K562 (cell line): ENCODE measurements at places on chromosomes 2 and 18.
A peak's percentile ranks its signal among the peaks of the same experiment; 100 is the strongest.

DNA sequence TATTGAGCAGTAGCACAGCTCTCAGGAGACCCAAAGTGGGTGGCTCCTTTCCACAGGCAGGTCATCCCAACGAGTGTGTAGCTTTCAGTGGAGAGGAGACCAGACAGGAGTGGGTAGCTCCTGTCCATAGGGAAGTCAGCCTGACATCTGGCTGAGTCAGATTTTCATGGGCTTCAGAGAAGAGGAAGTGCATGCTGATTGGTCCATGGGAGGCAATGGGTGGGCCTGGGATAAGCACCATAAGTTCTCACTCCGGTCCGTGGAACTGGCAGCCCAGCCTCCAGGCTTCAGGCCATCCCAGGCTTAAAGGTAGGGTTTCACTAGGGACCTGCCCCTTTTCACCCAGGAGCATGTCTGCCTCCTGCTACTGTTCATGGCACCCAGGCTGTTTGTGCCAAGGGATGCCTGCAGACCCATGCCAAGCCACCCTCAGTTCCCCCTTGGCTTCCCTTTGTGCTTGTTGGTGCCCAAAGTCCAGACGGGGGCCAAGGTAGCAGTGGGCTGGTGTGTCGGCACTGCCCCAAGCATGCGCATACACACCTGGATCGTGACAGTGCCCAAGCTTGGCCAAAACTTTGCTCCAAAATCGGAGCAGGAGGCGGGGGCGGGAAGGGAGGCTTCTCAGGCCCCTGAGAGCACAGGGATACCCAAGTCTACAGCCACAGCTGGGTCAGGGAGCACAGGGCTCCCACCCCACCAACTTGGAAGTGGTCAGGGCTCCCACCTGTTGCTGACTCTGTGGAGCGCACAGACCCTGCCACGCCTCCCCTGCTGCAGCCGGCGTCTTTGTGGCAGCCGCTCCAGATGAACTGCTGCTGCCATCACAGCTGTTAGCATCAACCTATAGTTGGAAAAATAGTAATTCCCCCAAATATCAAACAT is 26.4 kb downstream of the MARCHF7 start:
- peak; percentile 28 for DNase-seq

GRCh38 chr18:38019292-38019691 is 453.7 kb upstream of the CELF4 start:
- no peak for DNase-seq

GRCh38 chr18:12325726-12326245 is 17.7 kb downstream of the TUBB6 start:
- DNase-seq, result no peak

DNA sequence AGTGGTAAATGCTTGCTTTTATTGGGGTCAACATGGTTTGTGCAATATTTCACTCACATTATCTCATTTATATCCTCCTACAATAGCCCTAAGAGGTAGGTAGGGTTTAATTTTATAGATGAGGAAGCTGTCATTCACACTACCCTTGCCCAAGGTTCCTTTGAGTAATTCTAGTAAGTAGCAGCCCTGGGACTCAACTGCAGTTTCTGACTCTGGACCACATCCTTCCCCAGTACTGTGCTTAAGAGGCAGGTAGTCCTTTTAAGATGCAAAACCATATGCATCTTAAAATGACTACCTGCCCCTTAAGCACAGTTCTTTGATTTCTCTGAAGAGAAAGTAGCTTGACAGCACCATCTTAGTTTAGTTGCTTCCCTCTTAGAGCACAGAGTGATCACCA is 15.7 kb upstream of the NT5C1B start:
- DNase-seq, result no peak

- no peak for DNase-seq
Measured at GRCh38 chr18:59096098-59096789, 43.4 kb upstream of the SEC11C start.

GRCh38 chr2:66481100-66481549 is 46.2 kb downstream of the MEIS1 start:
- peak; percentile 91 for DNase-seq

- no peak for DNase-seq
Measured at GRCh38 chr18:60755134-60755533, 382.6 kb upstream of the MC4R start.

DNA sequence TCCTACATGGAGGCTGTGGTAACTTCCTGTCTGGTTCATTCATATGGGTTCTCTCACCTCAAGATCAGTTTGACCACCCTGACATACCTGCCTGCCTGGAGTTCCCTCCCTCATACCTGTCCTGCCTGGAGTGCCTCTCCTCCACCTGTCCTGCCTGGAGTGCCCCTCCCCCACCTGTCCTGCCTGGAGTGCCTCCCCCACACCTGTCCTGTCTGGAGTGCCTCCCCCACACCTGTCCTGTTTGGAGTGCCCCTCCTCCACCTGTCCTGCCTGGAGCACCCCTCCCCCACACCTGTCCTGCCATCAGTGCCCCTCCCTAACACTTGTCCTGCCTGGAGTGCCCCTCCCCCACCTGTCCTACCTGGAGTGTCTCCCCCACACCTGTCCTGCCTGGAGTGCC is 461.9 kb downstream of the PTPRM start:
- no peak for DNase-seq

GRCh38 chr2:178484245-178485041 is 4.2 kb downstream of the PLEKHA3 start:
- DNase-seq, result no peak

- DNase-seq, result no peak
Measured at GRCh38 chr2:229646186-229646723, 68.1 kb downstream of the DNER start.

DNA sequence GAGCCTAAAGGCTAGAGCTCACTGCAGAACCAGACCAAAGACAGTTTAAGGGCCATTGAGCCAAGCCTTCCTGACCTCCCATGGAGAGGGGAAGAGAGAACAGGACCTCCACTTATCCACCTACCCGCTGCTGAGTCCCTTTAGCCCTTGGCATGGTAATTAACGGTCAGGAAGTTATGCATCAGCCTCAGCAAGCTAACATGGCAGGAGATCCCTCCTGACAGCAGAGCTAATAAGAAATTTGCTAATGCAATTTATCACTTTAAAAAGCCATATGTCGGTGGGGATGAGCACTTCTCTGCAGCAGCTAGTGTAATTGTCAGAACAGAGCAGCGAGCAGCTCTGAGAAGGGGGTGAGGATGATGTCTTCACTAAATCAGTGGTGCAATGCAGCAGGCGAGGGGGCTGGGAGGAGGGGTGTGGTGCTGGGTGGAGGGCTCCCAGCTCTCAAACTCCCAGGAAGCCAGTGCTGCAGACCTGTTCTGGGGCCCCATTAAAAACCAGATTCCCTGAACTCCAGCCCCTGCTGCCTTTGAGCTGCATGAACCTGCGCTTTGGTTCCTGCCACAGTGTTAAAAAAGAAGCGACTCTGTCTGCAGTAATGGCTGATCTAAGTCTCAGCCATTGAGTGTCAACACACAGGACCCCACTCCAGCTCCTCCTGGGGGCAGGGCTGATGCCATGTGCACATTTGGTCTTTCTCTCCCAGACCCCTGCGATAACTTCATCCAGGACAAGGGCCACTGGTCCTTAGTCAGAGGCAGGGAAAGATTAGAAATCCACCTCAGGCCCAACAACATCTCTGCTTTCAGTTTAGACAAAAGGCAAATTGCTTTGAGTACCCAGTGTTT is 84.2 kb upstream of the STPG4 start:
- DNase-seq, result no peak

DNA sequence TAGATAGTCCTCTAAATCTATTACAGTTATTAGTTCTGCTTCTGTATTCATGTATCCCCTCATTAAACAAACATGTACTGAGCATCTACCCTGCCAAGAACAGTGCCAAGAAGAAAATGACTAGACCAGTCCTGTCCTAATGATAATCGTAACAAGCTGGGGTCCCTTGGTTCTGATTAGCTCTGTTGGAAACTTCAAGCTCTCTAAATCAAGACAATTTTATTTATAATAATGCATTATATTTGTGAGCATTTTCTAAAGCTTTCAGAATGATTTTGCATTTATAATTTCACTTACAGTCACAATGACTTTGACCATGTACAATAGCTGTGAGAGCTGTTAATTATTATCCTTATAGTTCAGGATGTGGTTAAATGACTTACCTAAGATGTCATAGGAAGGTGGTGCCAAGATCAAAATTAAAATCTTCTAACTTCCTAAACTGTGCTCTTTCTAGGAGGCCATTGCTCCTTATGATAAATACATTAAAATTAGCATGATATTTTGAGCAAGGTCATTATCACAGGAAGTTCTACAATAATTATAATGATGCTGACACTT is 336.5 kb upstream of the SLC39A10 start:
- no peak for DNase-seq

DNA sequence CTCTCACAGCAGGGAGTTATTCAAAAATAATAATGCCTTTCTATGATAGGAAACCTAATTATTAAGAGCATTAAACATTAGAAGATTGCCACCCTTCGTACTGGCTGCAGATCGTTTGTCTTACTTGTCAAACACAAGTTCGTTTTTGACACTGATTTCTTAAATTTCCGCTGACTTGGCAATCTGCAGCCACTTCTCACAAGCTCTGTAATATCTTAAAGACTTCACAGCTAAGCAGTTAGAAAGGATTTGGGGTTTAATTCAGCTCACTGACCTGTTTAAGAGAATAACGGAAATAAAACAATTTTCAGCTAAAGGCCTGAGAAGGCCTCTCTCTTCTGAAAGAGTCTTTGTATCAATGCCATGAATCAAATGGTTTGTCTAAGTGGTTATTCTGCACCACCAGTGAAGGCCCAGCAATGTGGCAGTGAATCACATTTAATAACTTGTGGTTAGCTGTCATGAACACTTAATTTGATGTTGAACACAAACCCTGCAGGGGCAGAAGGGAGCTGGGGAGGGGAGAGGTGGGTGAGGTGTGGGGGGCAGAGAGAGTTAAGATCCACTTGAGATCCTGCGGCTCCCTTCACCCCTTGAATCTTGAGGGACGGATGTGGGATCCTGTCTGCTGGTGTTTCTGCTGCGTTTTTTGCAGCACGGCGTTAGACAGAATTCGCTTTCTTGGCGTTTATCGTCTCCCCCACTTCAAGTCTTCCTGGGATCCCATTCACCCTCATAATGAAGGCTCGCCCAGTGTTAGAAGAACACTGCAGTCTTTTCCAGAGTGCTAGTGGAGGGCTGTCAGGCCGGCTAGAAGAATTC is 145.4 kb upstream of the SATB2 start:
- no peak for DNase-seq

- no peak for DNase-seq
Measured at GRCh38 chr18:47415881-47416280, 164.4 kb upstream of the SKOR2 start.

DNA sequence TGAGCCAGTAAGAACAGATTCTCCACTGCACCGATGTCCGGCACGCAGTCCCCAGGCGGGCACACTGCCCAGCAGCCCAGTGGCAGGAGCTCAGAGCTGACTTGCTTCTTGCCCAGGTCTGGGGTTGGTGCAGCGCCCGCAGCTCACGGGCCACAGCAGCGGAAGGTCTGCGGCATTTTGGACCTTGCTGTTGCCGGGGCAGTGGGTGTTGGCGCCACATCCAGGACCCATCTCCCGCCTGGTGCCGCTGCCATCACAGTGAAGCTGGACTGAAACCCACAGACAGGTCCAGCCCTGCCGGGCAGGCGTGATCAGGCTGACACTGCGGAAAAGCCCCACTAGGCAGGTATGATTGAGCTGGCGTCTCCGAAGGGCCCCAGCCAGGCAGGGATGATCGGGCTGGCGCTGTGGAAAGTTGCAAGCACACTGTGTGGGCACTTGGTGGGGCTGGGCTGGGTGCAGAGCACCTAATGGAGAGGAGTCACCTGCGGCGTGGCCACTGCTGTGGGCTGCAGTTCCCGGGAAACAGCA is 75.5 kb downstream of the SLC66A2 start:
- no peak for DNase-seq

GRCh38 chr2:98253461-98254070 is 92.7 kb upstream of the CNGA3 start:
- no peak for DNase-seq

GRCh38 chr2:56169521-56169920 is 14.3 kb upstream of the CCDC85A start:
- DNase-seq, result no peak
